ENCODE measurements at places on chromosomes 13 and 19.

DNA sequence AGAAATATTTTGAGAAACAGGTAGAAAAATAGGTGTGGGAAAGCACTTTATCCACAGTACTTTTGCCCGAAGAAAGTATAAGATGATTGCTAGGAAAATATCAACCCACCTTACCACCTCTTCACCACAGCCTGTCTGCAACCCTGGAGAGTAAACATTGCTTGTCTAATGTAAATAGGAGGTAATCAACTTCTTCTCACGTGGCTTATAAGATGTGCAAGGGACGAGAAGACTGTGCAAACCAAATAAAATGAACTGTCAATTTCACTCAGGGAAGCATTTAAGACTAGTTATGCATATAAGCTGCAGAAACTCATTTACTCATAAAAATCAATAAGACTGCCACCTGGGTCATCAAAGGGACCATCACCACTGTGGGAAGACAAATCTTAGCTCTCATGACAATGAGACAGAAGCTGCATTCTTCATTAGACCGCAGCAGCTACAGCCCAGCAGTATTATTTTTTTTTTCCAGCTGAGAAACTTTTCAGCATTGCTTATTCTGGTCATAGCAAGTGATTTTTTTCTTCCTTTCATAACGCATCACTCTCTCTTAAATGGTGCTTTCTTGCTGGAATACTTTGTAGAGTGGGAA lies 807.7 kb upstream of the GPC6 start:
- DNase-seq: no peak

GRCh38 chr13:51317262-51317661 lies 22.2 kb upstream of the SERPINE3 start:
- DNase-seq: no peak

DNA sequence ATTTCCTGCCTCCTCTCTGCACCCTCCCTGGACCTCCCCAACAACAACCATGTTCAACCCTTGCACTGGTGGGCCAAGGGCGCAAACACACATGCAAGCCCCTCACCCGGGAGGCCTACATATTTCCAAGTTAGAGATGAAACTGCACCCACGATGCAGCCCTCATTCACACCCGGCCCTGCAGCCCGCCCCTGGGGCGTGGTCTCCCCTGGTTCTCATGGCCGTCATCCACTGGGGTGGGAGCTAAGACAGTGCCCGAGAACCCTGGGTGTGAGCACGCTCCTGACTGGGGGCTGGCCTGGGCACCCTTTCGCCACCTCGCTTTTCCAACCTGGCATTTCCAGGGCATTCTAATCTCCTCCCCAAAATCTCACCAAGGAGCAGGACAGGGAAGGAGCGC lies 7.0 kb upstream of the SLC7A10 start:
- no peak for DNase-seq

GRCh38 chr19:1844513-1845124 lies 3.7 kb downstream of the REXO1 start:
- DNase-seq: no peak

DNA sequence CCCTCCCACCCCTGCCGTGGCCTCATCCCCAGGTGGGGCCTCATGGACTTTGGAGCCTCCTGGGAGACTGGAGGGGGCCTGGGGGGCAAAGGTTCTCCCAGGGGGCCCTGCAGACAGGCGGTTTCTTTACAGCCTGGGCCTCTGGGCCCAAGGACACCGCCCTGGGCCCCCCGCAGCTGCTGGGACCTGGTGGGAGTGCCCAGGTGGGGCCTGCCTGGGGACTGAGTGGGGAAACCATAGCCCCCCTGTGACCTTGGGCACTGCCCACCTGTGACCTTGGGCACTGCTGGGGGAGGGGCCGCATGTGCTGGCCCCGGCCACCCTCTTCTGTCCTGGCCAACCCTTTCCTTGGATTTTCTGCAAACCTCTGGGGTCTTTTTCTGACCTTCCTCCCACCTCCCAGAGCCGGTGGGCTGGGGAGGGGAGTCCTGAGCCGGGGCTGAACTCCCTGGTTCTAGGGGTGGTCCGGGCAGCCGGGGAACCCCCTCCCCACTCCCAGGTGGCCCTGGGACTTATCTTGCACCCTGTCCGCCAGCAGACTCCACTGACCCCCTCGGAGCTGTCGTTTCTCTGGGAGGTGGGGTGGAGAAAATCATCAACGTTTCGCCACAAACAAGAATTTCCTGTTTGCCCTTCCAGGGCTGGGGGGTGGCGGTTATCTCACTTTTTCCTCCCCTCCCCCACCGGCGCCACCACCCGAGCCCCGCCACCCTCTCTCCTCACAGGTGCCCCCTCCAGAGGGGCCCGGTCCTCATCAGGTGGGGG lies 27.0 kb downstream of the ARID3A start:
- DNase-seq: no peak

GRCh38 chr13:85525411-85525810 lies 273.8 kb downstream of the SLITRK6 start:
- no peak for DNase-seq

- DNase-seq: no peak
Measured at GRCh38 chr19:3599776-3600187, 6.9 kb downstream of the TBXA2R start.

DNA sequence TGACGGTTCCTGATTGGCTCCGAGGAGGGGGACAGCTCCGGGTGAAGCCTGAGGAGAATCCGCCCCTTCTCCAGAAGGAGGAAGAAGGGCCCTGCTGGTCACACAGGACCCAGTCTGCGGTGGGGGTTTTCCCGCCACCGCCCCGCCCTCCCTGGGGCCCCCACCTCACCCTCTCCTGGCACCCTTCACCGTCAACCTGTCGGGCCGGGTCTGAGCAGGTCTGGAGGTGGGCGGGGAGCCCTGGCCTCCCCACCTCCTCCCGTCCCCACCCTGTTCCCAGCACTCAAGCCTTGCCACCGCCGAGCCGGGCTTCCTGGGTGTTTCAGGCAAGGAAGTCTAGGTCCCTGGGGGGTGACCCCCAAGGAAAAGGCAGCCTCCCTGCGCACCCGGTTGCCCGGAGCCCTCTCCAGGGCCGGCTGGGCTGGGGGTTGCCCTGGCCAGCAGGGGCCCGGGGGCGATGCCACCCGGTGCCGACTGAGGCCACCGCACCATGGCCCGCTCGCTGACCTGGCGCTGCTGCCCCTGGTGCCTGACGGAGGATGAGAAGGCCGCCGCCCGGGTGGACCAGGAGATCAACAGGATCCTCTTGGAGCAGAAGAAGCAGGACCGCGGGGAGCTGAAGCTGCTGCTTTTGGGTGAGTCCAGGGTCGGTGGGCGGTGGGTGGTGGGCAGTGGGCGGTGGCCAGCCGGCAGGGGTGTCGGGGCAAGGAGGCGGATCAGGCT lies at the start of gene GNA15:
Gene GNA15, plus strand, starts transcription at position 73 of the 723 bp plus-strand sequence. Its CDS starts 418 bp downstream, at position 491.
- no peak for DNase-seq

DNA sequence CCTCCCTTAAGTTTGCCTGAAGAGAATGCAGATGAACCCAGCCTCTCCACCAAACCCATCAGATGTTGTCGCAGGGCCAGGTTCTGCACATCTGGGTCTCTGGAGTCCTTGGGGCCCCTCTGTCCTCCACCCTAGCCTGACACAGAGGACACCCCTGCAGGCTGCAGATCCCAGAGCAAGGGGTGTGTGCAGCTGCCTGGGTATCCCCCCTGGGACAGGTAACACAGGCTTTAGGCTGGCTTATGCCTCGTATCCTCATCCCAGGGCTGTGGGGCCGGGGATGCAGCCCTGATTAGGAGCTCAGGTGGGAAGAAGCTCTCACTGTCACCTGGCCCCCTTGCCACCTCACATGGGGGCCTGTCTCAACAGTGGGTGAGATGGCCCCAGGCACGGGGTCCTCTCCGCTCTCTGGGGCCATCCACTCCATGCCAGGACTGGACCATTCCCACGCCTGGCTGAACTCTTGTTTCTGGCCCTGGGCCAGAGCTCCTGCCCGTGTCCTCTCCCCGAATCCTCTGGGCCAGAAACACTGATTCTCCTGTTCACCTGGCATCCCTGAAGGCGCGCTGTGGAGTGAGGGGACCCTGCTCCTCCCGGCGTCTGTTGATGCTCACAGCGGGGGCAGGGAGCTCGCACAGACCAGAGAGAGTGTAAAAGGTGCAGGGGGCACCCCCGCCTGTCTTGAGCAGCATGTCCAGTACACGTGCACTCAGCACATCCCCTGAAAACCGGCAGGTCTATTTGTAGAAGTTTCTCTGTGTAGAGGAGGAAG lies 38.7 kb upstream of the TPM4 start:
- DNase-seq: no peak

- peak; percentile 81 for DNase-seq
Measured at GRCh38 chr19:4077800-4078684, 11.3 kb upstream of the ZBTB7A start.

DNA sequence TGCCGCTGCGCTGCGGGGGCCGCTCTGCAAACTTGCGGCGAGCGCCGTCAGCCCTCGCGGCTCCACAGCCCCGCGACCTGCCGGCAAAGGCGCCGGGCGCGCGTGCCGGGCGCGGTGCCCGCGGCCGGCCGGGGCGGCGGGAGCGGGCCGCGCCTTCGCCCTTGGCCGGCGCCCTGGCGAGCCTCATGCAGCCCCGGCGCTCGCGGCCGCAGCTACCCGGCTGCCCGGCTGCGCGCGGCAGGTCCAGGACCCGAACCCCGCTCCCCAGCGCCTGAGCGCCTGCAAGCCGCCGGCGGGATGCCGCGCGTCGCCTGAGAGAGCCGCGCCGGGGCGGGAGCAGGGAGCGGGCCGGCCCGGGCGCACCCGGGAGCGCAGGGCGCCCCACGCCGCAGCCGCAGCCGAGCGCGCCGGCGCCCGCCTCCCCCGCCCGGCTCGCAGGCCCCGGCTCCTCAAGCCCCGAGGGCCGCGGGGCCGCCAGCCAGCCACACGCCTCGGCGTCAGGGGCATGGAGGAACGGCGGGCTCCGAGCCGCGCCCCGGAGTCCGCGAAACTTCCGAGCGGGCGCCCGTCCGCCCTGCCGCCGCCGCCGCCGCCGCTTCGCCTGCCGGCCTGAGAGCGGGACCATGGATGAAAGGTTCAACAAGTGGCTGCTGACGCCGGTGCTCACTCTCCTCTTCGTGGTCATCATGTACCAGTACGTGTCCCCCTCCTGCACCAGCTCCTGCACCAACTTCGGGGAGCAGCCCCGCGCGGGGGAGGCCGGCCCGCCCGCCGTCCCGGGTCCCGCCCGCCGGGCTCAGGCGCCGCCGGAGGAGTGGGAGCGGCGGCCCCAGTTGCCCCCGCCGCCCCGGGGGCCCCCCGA lies 564 bp downstream of the HS6ST3 start:
- no peak for DNase-seq
